ENCODE measurements at places on chromosomes 12 and 14. TPM values are rescaled to one million over a fixed set of nuclear protein-coding genes. Genes with fewer than 3 reads are reported as not detected.

DNA sequence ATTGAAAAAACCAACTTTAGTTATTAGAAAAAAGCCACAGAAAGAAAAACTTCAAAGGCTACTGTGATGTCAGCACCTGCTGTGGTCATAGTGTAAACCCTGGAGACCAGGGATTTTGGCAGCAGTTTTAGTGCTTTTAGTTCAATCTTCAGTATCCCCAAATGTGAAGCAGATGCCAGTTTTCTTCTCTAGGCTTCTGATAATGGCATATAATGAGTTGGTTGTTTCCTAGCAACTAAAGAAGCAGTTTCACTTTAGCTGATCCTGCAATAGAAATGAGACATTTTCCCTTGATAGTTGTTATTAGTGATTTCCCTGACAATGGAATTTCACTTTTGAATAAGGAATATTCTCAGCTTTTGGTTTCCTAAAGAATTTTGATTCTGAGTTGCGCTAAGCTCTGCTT, 131.2 kb downstream of the NUBPL start:
- DNase-seq: peak; percentile 93

GRCh38 chr12:49079793-49080192, 10.0 kb upstream of the RHEBL1 start:
- DNase-seq: no peak

- DNase-seq: no peak
Observed at GRCh38 chr12:126685636-126686035, 1581.3 kb upstream of the TMEM132C start.

- DNase-seq: no peak
Observed at GRCh38 chr14:96598332-96598928, 96.2 kb downstream of the PAPOLA start.

GRCh38 chr14:92258934-92259333, 64.0 kb upstream of the SLC24A4 start:
- DNase-seq: no peak

DNA sequence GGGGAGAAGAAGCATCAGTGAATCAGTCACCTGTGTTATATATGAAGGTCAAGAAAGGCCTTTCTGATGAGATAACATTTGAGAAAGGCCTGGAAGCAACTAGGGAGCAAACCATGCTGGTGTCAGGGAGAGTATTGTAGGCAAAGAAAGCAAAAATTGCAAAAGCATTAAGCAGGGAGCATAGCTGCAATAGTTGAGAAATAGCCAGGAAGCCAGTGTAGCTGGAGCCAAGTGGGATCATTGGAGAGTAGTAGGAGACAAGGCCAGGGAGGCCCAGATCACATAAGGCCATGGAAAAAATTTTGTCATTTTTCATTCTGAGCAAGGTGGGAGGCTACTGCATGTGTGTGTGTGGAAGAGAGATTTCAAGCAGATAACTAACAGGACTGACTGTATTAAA, 18.8 kb upstream of the MAGOHB start:
- DNase-seq: no peak

GRCh38 chr12:93572712-93573551, 457 bp downstream of the SOCS2 start:
- peak; percentile 65 for DNase-seq

DNA sequence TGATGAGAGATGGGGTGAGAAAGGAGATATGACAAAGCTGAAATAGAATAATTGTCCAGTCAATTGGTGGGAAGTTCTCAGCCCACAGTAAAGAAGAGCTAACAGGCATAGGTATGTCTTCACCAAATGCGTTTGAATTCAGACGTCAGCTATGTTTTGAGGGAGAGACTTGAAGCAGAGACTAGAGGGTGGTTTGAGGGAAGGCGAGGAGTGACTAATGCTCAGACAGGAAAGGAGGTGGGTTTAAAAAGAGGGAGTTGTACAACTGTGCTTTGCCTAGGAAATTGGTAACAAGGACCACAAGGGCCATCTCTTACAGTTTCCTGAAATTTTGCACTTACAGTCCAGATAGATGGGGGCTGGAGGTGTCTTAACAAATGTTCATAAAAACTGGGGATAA, 6.4 kb downstream of the JKAMP start:
- no peak for DNase-seq

- no peak for DNase-seq
Observed at GRCh38 chr12:120230974-120231315, 30.0 kb upstream of the RPLP0 start.

DNA sequence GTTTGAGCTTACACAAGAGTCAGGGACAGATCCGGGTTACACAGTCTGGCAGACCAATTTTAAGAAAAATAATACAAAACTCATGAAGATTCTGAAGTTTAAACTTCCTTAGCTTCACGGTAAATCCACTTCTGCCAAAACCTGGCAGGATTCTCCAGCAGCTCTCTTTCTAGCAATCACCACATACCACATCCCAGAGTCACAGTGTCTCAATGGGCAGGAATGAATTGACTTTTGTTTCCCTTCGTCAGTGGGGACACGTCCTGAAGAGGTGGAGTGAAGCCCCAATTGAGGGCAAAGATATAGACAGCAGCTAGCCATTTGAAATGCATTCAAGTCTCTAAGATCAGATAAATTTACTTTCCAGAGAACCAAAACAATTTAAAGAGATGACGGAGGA, 117.1 kb upstream of the ARHGAP5 start:
- no peak for DNase-seq

- no peak for DNase-seq
Observed at GRCh38 chr12:68957273-68957672, 24.3 kb upstream of the CPM start.

GRCh38 chr12:73612551-73612950, 925.1 kb upstream of the ATXN7L3B start:
- DNase-seq: no peak

- DNase-seq: no peak
Observed at GRCh38 chr12:2256915-2257314, 204.1 kb downstream of the CACNA1C start.

GRCh38 chr14:75725481-75725880, 64.4 kb downstream of the TTLL5 start:
- no peak for DNase-seq

The OTUB2 gene
- total RNA-seq: 3.6 TPM

The SERPINA9 gene
- total RNA-seq: not detected

The ZFHX2 gene
- total RNA-seq: 4.9 TPM
